T1000 (cell line): ENCODE measurements at places on chromosomes 3 and 15.

DNA sequence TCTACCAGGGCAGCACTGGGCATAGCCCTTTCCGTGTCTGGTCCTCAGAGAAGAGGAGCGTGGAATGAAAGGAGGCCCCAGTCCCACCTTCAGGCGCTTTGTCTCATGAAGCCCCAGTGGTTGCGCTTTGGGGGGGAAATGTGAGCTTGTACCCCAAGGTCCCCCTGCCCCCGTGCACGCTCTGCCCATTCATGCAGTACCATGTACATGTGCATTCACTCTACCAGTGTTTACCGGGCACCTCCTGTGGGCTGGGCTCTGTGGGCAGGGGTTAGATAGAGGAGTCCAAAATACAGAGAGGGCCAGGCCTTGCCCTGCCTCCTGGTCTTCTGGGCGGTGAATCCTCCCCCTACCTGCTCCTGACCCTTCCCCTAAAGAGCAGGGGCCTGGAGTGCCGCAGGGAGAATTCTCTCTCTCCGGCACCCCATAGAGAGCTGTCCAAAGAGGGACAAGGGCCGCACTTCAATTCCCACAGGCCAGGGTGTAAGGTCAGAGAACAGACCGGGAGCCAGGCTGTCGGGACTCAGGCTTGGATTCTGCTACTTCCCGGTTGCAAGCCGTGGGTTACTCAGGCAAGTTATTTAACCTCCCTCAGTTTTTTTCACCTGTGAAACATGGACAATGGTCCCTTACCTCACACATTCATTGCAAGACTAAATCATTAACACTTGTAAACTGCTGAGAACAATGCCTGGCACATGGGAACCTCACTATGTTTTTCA, 153.4 kb downstream of the MEGF11 start:
- DNase-seq: no peak

DNA sequence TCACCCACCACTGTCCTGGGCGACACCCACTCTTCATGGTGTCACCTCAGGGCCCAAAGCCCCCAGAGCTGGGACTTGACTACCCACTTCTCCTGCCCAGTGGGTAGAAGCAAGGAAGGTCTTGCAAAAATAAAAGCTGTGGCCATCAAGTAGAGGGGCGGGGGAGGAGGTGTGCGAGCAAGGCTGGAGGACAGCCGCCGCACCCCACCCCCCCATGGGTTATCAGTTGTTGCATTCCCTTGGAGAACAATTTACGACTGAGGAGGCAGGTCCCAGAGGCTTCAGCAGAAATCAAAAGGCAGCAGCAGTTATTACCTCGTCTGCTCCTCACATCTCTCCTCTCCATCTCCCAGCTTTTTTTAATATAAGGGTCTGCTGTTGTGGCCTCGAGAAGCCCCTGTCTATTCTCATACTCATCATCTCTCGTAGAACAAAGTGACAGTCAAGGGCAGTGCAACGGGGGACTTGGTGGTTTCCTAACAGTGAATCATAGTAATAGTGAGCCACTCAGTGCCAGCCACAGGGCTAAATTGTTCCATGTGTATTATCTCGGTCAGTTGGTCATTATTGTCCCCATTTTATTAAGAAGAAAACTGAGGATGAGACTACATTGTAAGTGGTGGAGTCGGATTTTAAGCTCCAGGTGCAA, 116.4 kb downstream of the PDCD6IP start:
- DNase-seq: no peak

DNA sequence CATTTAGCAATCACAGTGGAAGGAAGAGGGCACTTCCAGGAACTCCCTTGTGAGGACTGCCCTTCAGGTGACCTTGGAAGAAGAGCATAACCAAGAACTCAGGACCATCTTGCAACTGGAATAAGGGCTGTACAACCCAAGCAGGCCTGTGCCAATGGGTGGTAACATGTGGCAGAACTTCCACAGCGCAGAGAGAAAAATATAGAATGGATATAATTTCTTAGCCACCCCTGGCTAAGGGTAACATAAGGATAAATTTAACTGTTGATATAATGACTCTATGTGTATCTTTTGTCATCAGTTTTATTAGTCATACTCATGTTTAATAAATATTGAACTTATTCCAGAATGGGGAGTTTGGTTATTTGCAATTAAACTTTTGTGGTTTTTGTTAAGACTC, 13.4 kb upstream of the MFSD1 start:
- no peak for DNase-seq

DNA sequence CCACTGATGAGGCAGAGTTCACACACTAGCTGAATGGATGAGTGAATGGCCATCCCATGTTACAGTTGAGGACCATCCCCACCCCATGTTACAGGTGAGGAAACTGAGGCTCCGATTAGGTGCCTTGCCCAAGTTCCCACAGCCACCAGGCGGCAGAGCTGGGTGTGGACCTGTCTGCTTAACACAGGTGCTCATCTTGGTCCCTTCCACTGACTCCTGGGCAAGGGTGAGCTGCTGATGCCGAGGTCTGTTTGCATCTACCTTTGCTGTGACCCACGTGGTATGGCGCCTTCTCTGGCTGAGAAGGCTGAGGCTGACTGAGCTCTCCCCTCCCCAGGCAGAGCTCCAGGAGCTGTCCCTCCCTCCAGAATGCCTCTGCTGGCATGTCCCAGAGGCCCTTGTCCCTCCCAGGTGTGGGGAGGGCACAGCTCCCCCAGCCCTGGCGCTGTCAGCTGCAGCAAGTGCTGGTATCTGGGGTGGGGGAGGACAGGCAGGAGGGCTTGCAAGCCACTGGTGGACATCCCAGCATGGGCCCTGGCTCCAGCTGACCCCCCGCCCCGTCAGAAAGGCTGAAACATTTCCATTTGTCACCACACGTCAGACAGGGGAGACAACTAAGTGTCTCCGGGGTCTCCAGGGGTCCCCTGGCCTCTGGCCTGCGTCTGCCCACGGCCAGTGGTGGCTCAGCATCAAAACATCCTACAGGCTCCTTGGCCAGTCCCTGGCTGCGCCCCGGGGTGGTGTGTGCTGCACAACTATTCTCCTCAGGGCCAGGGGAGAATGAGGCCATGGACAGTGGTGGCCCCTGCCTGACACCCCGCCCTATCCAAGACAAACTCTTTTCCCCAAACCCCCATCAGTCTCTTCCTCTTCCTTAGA, 105.4 kb downstream of the ADCY5 start:
- DNase-seq: no peak

DNA sequence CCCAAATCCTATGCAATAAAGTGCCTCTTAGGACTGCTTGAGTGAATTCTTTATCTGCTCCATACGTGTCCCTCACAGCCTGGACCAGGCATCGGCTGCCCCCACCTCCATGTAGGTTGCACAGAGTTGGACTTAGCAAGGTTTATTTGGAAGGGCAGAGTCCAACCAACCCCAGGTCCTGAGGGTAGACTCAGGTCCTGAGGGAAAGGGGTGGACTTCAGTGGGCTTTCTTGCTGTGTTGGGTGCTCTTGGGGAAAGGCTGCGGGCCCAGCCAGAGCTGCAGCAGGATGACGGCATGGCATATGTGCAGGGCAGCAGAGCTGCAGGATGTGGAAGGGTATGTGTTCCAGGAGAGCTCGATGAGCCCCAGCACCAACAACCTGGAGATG, 6.5 kb downstream of the ALG3 start:
- DNase-seq: no peak

- DNase-seq: no peak
Measured at GRCh38 chr3:111812701-111813100, 46.4 kb upstream of the PHLDB2 start.

DNA sequence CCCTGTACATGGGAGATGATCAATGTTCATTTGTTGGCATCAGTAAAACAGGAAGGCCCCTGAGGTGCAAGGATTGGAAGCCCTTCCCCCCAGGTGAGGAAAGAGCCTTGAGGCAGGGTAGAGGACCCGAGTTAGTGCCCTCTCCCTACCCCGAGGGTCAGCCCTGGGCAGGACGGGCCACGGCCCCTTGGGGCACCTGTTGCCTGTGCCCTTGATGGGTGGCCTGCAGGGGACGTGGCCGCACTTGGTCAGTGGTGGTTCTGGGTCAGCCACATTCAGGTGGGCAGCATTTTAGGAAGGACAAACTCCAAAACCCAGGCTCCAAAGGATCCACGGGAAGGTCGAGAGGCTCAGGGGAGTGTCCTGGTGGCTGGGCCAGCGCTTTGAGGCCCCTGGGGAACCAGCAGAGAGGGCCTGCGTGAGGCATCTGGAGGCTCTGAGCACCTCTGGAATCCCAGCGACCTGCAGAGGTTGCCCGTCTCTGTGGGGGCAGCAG, 15.8 kb upstream of the RPUSD3 start:
- no peak for DNase-seq

DNA sequence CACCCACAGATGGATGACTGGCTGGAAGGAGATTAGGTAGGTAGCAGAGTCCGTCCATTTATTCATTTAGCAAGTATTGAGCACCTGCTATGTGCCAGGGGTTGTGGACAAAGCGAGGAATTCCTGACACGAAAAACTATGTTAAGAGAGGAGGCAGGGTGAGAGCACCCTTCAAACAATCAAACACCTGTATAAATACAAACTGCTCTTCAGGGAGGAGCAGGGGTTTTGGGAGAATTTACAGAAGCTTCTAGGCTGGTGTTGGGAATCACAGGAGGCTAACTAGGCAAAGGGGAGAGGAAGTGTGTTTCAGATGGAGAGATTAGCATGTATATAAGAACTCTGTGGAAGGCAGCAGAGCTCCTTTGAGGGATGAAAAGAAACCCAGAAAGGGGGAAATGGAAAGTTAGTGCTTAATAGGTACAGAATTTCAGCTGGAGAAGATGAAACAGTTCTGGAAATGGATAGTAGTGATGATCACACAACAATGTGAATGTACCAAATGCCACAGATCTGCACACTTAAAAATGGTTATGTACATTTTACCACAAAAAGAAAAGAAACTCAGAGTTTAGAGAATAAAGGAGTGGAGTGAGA, 805 bp upstream of the SEC22C start:
- no peak for DNase-seq

- no peak for DNase-seq
Measured at GRCh38 chr3:58725326-58725853, 58.8 kb upstream of the FAM3D start.

DNA sequence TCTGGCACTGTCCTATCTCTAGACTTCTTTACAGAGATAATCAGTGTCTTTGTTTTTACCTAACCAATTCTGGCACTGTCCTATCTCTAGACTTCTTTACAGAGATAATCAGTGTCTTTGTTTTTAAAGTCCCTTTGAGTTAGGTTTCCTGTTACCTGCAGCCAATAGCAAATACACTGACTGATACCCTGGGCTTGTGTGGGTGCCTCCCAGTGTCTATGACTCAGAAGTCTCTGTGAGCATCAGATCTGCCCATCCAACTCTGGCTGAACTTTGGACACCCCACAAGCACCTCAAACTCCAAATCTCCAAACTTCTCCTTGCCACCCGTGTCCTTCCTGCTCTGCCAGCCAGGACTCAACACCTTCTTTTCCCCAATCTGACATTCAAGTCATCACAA, 30.4 kb downstream of the SLC41A3 start:
- no peak for DNase-seq

- no peak for DNase-seq
Measured at GRCh38 chr3:95265129-95265528, 1202.3 kb downstream of the NSUN3 start.

DNA sequence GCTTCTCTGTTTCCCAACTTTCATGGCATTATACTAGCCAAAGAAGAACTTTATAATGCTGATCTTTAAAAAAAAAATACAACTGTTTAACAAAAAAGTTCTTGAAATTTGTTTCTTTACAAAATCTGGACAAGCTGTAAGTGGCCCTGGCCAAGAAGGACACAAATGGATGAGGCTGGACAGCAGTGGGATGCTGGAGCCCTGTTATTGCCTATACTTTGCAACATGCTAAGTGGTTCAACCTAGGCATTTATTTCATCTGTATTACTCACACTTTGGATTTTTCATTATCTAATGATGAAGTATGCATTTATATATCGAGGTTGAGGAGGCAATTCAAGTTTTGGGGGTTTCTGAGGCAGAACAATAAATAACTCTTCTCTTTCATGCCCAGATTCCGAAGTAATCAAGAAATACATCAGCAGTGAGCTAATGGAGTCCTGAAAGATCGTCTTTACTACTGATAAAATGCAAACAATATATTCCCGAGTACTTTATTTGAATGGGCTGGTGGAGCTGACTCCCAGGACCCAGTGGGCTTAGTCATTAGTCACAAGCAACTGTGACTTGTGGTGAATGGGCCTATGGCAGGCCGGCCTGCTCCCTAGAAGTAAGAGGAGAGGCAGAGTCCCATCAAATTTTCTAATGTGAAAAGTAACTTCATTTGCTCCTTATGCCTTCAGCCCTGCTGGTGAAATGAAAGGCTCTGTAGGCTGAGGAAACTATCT, 177.3 kb upstream of the DPH6 start:
- DNase-seq: no peak

DNA sequence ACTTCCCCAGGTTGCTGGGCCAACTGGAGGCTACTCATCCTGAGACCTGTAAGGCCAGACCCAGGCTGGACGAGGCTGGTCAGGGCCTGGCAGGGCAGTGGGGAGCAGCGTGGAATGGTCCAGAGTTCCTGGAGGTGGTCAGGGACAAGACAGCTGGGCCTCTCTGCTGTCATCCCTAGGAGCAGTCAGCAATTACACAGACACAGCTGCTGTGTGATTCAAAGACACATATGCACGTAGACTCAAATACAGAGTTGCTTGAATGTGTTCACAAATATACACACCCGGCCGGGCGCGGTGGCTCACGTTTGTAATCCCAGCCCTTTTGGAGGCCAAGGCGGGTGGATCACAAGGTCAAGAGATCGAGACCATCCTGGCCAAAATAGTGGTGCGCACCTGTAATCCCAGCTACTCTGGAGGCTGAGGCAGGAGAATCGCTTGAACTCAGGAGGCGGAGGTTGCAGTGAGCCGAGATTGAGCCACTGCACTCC, 1.5 kb upstream of the CD276 start:
- DNase-seq: no peak

DNA sequence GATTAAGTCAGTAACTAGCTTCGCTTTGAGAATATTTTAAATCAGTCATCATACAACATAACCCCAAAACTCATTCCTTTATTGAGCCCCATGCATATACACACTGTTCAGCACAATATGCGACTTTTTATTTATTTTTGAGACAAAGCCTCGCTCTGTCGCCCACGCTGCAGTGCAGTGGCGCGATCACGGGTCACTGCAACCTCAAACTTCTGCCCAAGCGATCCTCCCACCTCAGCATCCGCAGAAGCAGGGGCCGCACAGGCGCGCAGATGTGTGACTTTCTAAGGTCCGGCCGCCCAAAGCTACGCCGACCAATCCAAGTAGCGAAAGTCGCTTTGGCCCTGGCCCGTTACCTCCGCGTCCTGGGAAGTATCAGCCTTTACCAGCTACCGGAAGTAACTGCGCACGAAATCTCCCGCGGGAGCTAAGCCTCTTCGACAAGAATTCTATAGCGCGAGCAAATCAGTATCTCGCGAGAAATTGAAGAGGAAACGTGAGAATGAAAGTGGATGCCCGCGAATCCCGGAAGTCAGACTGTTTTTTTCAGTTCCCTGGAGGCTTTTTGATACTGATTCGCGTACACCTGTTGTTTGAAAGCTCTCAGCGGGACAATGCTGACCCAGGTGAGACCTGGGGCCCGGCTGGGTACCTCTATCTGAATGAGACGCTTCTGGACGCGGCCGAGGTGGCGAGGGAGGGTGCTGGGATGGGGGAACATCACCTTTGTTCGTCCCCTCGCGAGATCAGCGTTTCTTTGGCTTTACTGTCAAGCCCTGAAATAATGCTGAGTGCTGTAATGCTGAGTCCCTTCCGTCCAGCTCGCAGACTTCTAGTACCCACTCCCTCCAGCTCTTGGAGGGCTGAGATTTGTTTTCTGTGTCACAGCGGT, at the start of the genes DHFR2 and NSUN3:
TSS of gene DHFR2 (minus strand) at position 404 of the 892 bp plus-strand sequence. CDS start 1,405 bp downstream, outside the sequence.
TSS of gene NSUN3 (plus strand) at position 549 of the 892 bp plus-strand sequence. CDS start at position 615, 66 bp downstream.
- peak; percentile 85 for DNase-seq
